ENCODE measurements at places on chromosomes 7 and 10.

DNA sequence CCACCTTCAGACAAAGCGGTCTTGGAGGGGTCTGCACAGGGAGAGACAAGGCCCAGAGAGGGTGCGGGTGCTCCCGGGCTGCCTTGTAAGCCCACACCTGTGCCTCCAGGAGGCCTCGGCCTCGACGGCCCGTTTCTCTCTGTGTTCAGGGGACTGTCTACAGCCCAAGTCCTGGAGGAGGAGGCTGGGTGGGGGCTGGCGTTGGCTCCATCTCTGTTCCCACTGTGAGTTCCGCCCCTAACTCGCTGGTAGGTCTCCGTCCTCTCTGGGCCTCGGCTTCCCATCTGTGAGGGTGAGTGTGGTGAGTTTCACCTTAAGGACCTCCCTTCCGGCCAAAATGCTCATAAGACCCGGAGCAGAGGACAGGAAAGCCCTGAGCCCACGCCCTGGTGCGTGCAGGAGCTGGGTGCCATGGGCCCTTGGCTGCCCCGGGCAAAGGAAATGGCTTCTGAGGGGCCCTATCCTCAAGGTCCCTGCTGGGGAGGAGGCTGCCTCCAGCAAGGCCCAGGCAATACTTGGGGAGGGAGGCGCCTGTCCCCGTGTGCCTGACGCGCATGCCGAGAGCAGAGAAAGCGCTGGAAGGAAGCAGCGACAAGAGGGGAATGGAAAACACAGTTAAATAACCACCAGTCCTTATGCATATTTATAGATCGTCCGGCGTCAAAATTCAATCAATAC, 276.8 kb downstream of the ELFN1 start:
- no peak for DNase-seq

- DNase-seq = no peak
These were observed 95.5 kb upstream of the PRSS58 start for GRCh38 chr7:142353147-142354060.

- DNase-seq = no peak
These were observed 36.6 kb upstream of the FMC1 start for GRCh38 chr7:139304517-139304916.

- DNase-seq = no peak
These were observed 1.3 kb downstream of the ADAM22 start for GRCh38 chr7:87935384-87935706.

GRCh38 chr7:128302139-128302538, 41.6 kb downstream of the RBM28 start:
- DNase-seq = no peak

DNA sequence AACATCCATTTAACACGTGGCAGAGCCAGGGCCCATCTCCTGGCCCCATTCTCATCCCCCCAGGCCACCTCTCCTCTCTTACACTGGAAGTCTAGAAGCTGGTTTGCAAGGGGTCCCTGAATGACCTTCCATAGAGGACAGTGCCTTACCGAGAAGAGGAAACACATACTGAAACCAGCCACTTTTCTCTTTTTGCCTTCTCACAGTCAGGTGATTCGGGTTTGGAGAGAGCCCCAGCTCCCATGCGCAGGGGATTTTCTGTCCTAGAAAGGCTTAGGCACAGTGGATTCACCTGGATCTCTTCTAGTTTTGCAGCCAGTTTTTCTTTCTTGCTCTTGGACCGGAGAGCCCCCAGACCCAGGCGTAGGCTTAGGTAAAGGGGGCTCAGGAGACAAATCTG, 334.1 kb upstream of the C7orf33 start:
- DNase-seq = no peak

- no peak for DNase-seq
These were observed 334.1 kb upstream of the TPK1 start for GRCh38 chr7:145169908-145170307.

GRCh38 chr10:96596422-96597407, 9.9 kb upstream of the TM9SF3 start:
- no peak for DNase-seq

- no peak for DNase-seq
These were observed 54.2 kb downstream of the MICALL2 start for GRCh38 chr7:1404898-1405548.

GRCh38 chr7:141291541-141291940, 217.7 kb downstream of the TMEM178B start:
- DNase-seq = no peak

GRCh38 chr7:133552079-133552478, 299.2 kb downstream of the EXOC4 start:
- no peak for DNase-seq

- no peak for DNase-seq
These were observed 54.2 kb downstream of the DIP2C start for GRCh38 chr10:635088-635861.

- no peak for DNase-seq
These were observed 26.2 kb upstream of the MSRB2 start for GRCh38 chr10:23069019-23069815.

DNA sequence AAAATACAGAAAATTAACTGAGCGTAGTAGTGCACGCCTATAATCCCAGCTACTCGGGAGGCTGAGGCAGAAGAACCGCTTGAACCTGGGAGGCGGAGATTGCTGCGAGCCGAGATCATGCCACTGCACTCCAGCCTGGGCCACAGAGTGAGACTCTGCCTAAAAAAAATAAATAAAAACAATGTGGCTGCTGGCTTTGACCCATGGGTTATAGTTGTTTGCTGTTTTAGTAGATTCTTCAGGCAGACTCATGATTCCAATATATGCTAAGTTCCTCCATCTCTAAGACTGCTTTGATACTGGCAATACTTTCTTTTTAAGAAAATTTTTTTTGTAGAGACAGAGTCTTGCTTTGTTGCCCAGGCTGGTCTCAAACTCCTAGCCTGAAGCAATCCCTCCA, 8.4 kb downstream of the OLAH start:
- DNase-seq = no peak

DNA sequence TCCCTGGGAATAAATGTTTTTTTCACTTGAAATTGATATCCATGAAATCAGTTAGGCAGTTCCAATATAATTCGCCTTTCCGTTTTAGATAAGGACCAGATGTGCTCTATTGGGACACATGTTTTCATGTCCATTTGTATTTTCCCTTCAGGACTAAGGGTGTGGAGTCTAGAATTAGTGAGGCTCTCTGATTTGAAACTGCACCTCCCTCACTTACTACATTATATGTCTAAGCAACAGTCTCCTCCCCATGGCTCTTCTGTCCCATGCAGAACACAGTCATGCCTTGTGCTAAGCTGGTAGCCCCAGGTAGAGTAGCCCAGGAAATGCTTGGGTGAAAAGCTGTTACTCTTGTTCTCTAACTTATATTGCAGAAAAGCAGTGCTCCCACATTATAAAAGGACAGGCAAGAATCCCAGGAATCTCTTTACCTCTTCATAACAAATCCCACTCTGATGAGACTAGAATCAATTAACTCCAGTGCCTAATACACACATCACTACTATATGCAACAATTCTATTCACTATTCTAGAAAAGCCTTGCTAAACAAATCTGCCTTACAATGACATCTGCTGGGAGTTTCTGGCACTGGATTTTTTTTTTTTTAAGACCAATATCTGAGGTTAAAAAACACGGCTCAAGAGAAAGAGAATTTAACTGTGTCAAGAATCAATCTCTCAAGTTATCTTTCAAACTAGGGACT, 293.9 kb downstream of the SNX13 start:
- no peak for DNase-seq

- DNase-seq = no peak
These were observed 23.4 kb downstream of the FRMPD2 start for GRCh38 chr10:48251152-48251524.

GRCh38 chr7:71735961-71736556, 604.1 kb downstream of the GALNT17 start:
- DNase-seq = peak; percentile 69

DNA sequence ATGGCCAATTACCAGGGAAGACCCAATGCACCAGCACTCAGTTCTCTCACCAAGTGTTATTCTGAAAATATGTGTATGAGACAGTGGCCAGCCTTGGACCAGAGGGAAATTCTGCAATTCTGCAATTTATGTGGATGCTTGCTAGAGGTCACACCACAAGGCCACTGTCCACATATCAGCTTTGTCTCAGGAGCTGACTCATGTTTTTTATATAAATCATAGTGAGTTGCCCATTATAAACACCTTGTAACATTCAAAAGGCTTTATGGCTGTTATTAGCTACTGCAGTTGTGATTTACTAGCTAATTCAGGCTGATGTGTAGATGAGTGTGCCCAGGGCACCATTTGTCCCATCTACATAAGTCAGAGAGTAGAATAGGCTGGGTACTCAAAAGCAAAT, 649.0 kb downstream of the LRMDA start:
- no peak for DNase-seq

GRCh38 chr7:30178748-30179436, 44.1 kb downstream of the MTURN start:
- no peak for DNase-seq

GRCh38 chr7:134446446-134446845, 12.5 kb downstream of the AKR1B1 start:
- no peak for DNase-seq

DNA sequence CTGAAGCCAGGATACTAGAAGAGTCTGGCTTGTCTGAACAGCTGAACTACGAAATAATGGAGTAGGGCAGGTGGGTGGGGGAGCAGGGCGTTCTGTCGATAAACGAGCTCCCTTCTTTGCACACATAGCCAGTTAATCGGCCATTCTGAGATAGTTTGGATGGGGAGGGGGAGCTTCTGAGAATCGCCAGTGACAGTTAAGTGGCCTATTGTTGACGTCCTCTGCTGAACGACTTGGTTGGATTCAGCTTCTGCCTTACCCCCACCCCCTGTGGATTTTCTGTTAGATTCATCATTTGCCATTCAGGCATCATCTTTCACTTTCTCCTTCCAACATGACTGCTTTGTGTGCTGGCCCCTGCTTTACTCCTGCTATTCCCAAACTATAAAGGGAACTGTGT, 520 bp downstream of the CPA5 start:
- DNase-seq = no peak

DNA sequence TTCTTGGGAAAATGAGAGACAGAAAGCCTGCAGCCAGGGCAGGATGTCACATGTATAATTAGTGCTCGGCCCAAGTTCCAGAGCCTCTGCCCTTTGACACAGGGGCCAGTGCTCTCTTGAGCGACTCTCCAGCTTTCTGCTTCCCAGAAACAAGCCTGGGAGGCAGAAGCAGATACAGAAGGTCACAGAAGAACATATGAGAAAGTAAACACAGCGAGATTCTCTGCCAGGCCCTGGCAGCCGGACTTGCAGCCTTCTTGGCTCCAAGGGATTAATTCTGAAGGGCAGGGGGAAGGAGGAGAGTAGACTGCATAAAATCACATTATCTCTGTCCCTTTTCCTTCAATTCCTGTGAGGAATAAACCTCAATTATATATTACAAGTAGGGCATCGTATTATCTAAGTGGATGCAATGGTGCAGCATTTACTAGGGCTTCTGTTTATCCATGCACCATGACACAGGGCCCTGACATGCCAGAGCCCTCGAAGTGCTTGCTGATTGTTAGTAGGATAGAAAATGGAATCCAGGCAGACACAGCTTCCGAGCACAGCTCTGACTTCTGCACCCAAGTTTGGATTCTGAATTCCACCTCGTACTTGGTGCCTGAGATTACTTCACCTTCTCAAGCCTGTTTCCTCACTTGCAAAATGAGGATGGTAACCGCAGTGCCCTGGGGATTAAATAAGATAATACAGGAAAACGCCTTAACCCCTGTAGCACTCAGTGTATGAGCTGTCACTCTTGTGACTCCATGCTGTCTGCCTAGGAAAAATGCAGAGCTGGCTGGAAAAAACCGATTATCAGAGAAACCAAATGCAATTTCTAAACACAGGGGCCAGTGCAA, 536.5 kb downstream of the TNS3 start:
- no peak for DNase-seq

GRCh38 chr10:11024596-11024995, 6.9 kb downstream of the CELF2 start:
- no peak for DNase-seq

GRCh38 chr7:10484767-10485166, 488.9 kb upstream of the PHF14 start:
- DNase-seq = no peak

DNA sequence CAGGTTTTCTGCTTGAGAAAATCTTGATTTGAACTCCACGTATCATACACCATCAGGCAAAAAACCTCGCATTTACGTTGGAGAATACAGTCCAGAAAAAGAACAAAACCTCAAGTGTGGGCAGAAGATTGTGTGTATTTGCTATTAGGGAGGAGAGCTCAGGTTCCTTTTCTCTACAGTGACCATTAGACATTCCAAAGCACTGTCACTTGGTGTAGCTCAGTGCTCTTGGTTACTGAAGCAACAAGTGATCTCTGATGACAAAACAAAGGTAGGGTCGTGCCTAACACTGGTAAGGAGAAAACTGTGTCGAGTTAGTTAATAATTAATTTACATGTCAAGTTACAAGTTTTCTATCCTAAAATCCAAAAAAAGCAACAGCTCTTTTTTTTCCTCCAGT, 72.6 kb downstream of the C1GALT1 start:
- DNase-seq = no peak

DNA sequence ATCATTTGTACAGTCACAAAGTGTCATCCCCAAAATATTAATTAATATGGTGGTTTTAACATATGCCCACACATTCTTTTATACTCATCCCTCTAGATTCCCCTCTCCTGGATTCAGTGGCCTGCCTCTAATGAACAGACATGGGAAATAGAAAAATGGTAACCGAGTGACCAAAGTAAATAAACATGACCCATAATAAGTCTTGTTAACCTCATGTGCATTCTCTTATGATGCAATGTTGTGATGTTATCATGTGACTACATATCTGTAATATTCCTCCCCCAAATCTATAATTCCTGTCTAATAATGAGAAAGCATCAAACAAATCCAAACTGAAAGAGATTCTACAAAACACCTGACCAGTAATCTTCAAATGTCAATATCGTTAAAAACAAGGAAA, 164.5 kb upstream of the PRSS1 start:
- no peak for DNase-seq

- DNase-seq = no peak
These were observed 114.5 kb downstream of the ATE1 start for GRCh38 chr10:121813211-121813815.

DNA sequence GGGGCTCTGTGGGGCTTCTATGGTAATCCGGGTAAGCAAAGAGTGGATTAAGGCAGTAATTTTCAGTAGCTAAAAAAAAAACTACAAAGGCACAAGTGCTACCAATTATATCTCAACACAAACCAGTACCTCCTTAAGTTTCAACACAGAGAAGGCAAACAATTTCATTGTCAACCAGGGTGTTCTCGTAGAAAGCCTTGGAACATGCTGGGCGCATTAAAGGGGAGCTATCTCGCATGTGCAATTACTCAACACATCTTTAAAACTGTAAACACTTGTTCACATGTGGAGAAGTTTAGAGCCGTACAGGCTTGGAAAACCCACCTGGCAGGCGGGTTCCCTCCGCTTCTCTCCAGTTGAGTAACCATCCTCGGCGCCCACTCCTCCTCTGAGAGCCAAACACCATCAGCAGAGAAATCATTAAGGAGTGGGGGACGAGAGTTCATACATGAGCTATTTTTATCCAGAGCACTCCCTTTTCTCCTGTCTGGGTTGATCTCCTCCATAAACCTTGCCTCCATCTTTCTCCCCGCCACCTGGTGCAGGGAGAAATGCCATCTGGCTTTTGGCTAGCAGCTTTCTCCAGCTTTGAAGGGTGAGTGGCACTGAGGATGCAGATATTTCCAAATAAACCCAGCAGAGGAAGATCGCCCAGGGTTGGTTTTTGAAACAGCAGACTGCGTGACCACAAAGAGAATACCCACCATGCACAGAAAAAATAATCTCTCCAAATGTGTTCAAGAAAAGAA, 287.1 kb downstream of the WDR11 start:
- DNase-seq = no peak

GRCh38 chr10:112872728-112873127, 77.3 kb upstream of the TCF7L2 start:
- no peak for DNase-seq

GRCh38 chr7:90948085-90948484, 316.1 kb upstream of the FZD1 start:
- DNase-seq = no peak

Data from stimulated activated CD8-positive, alpha-beta memory T cell treated with anti-CD3 and anti-CD28 coated beads, Interleukin-4, amount 100 ng/mL, for 48 hours (primary cell).